ENCODE measurements at places on chromosomes 2 and 18. TPM values are rescaled to one million over a fixed set of nuclear protein-coding genes. Genes with fewer than 3 reads are reported as not detected.

DNA sequence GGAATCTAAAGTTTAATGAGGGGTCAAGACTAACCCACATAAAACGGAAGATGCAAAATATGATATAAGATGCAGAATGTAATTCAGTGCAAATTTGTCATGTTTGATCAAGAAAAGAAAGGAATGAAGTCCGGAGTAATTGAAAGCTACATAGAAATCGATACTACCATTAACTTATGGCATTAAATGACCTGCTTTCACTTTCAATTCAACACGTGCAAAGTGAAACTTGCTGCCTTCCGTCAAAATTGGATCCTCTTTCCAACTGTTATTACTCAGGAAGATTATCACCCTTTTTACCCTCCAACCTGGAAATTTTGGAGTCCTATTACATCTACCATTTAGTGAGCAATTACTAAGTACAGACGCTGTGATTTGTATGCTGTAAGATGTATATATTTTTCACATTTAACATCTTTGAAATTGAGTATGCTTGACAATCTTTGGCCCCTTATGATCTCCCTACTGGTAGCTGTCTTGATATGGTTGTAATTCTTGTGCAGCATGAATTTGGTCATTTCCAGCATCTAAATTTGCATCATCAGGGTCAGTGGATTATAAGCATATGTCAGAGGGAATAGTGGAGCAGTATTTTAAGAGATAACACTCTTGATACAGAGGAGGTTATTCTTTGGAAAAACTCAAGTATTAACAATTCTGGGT lies 18.6 kb downstream of the UNC80 start:
- DNase-seq, result no peak

DNA sequence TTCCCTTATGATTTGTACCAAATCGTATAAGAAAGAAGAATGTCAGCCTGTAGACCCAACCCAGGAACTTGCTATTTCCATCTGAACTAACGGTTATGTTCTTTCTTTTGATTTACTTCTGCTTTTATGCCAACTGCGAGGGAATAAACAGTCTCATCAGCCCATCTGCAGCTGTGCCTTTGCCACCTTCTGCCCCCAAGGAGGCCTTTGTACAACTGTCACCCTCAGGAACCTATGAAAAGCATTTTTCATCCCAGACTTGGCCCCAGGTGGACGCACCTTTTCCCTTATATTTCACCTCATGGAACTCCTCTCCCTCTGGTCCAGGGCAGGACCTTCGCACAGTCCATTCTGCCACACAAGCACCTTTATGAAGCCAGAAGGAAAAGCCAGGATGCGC lies 109.8 kb downstream of the AOX1 start:
- no peak for DNase-seq

GRCh38 chr2:186911551-186912085 lies 62.6 kb upstream of the ZSWIM2 start:
- no peak for DNase-seq

GRCh38 chr18:49168281-49168985 lies 217.7 kb upstream of the SMAD7 start:
- DNase-seq, result no peak

Gene DIPK1C
- total RNA-seq, result not detected

Gene SPRED2
- 8.9 TPM for total RNA-seq

Gene LDLRAD4
- 30.1 TPM for total RNA-seq

GRCh38 chr2:22397847-22398246 lies 987.1 kb upstream of the KLHL29 start:
- no peak for DNase-seq

DNA sequence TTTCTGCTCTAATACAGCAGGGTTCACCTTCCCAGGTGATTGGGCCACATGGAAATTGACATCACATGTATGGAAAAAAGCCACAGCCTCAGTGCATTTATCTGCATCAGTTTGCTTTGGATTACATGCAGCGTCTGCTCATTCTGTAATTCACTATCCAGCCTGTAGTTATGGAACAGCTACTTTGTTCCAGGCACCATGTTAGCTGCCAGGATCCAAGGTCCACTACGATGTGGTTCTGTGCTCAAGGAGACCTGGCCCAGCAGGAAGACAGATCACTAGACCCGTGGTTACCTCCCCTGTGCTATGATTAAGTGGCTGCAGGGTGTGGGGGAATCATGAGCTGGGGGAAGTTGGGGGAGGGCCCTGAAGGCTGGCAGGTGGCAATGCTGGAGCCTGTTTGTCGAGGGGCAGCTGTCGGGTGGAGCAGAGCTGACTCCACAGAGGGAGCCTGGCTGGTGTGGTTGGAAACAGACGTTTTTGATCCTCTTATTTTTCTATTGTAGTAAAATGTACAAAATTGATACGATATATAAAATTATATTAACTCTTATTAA lies 58.6 kb downstream of the TSHZ1 start:
- DNase-seq, result no peak

DNA sequence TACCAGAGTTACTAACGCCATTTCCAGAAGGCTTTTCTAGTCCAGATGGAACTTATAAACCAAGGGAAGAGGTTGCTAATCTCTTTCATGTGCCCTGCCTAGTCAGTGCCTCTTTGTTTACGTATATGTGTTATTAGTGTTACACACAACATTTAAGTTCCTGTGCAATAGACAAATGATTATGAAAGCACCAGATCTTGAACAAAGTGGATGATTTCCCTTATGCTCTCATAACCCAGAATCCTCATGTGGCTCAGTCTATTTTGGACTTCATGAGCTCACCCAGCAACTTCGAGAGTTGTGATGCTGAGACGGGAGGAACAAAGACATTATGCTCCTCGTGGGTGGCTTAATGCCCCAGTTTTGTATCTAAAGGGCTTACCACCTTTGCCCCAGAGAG lies 214.4 kb upstream of the SP5 start:
- DNase-seq, result no peak

GRCh38 chr2:159209341-159210306 lies 76.9 kb downstream of the WDSUB1 start:
- peak; percentile 42 for DNase-seq

Gene LINC00305
- total RNA-seq, result not detected

Gene SKOR2
- not detected for total RNA-seq

DNA sequence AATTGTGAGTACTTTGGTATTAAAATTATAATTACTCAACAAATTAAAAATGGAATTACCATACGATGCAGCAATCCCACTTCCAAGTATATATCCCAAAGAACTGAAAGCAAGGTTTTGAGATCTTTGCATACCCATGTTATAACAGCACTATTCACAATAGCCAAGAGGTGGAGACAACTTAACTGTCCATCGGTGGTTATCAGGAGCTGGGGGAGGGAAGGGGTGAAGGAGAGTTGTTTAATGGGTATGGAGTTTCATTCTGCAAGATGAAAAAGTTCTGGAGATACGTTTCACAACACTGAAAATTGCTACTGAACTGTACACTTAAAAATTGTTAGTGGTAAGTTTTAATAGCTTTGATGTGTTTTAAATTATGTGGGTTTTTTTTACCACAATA lies 25.7 kb downstream of the RAB10 start:
- DNase-seq, result no peak

Data from activated CD4-positive, alpha-beta memory T cell treated with anti-CD3 and anti-CD28 coated beads for 36 hours (primary cell).